ENCODE measurements at places on chromosomes 7 and 10.

- no peak for DNase-seq
Observed at GRCh38 chr7:69654849-69655707, 56.8 kb downstream of the AUTS2 start.

GRCh38 chr7:36658335-36659171 lies 65.7 kb downstream of the AOAH start:
- DNase-seq: no peak

DNA sequence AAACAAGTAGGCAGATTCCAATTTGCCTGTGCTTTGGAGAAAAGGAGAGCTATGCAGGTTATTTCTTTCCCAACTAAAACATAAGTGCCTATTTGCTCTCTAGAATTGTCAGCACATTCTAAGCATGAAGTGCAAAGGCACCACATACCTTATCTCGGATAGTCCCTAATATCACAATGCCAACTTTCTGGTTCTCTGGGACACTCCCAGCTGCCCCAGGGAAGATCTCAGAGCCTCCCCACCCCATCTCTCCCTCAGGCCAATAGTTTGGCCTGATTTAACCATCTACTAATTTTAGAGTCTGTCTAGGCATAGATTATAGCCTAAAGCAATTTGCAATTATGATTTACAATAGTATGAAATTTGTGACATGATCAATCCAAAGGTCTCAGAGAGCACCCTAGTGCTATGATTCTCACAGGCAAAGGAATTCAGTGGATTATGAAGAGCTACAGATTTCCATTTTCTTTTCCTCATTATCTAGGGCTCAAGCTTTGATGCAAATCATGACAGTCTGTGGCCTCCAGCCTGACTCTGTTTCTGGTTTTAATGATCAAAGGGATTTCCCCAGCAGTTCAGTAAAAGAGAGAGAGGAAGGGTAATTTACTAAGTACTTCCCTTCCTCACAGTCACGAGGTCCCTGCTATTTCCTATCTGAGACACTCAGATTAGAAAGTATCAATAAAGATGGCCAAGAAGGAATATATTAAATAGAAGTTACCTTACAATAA lies 29.0 kb upstream of the IL6 start:
- DNase-seq: no peak

DNA sequence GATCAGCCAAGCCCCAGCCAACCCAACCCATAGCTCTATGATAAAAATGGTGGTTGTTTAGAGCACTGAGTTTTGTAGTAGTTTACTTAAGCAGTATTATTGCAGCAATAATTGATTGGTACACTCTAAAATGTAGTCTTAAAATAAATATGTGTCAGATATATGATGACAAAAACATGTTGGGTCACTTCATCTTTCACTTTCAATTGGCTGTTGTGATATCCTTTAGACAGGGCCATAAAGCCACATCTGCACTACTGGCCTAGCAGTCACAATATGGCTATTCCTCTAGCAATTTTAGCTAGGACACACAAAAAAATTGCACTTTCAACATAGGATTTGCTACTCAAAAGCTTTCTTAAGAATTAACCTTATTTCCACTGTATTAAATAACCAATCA lies 5.9 kb upstream of the CAV1 start:
- no peak for DNase-seq

GRCh38 chr10:116663342-116663741 lies 42.6 kb downstream of the PNLIPRP2 start:
- DNase-seq: peak; percentile 11

GRCh38 chr10:8084799-8085198 lies 30.3 kb downstream of the GATA3 start:
- no peak for DNase-seq

DNA sequence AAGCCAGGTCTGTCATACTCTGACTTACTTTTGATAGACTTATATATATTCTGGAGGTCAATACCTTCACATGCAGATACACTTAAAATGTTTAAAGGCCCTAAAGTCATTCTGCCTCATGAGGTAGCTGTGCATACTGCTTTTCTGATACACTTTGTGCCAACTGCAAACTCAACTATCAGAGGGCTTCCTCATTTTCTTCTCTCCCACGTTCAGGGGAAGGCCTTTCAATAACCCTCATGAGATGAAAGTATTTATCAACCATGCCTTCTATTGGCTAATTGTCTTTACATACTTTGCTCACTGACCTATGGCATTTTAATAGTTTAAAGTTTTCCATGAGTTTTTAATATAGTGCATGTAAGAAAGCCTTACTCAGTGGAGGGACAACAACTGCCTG lies 112.7 kb upstream of the AMPH start:
- no peak for DNase-seq

DNA sequence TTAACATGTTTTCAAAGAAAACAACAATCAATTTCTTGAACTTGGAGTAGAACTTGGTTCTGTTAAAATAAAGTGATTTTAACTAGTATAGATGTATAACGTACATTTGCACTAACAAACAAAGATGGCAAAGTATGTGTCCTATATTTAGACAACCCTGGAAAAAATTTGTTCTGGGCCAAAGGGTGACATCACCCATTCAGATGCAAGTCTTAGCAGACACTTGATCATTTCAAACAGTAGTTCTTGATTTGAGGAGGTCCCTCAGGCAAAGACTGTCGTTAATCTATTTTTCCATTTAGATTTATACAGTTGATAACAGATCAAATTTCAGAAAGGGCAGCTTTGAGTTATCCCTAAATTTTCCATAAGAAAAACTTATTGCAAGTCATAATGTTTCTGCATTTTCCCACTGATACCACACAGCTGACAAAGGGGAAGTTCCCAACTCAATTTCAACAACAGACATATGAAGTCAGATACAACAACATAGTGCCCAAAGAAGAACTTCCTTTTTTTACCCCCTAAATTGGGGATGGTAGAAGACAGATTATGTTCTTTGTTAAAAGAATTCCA lies 5.2 kb downstream of the NMT2 start:
- no peak for DNase-seq

- DNase-seq: no peak
Observed at GRCh38 chr7:149728491-149729375, 44.7 kb downstream of the ZNF467 start.

- no peak for DNase-seq
Observed at GRCh38 chr10:72316386-72316700, 38.4 kb downstream of the DNAJB12 start.

GRCh38 chr10:33008499-33009243 lies 50.6 kb upstream of the ITGB1 start:
- peak; percentile 59 for DNase-seq

- no peak for DNase-seq
Observed at GRCh38 chr10:5496261-5497250, 2.8 kb downstream of the CALML5 start.

GRCh38 chr7:2864999-2865670 lies 21.0 kb upstream of the GNA12 start:
- DNase-seq: peak; percentile 85

GRCh38 chr7:33751443-33751842 lies 153.9 kb upstream of the BMPER start:
- DNase-seq: no peak

DNA sequence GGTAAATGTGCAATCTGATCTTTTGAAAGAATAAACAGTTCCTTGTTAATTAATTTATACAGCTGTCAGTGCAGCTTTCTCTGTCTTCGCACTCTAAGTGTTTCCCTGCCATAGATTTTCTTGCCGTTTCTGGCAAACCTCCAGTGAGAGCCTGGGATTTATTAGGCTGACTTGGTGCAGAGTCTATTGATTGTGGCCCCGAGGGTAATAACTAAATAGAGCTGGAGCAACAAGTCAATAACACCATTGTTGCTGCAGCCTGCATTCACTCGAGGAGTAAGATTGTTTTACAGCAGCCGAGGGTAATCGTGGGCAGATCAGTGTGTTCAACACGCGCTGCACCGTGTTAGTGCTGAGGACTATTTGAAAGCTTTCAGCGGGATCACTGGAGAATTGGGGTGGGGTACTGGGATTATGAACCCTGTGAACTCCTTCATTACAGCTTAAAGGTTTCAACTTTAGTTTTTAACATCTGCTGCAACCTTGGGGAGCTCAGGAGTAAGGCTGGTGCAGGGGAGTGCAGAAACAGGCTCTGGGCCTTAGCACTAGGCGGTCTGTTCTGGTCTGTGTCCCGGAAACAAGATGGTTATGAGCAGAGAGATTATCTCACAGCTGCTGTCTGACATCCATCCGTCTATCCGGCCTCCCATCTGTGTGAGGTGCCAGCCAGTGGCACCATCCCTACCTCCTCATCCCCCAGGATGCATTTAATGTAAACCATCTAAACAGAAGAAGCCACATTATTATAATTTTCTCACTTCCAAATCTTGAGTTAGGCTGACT lies 174.0 kb upstream of the TCF7L2 start:
- no peak for DNase-seq

DNA sequence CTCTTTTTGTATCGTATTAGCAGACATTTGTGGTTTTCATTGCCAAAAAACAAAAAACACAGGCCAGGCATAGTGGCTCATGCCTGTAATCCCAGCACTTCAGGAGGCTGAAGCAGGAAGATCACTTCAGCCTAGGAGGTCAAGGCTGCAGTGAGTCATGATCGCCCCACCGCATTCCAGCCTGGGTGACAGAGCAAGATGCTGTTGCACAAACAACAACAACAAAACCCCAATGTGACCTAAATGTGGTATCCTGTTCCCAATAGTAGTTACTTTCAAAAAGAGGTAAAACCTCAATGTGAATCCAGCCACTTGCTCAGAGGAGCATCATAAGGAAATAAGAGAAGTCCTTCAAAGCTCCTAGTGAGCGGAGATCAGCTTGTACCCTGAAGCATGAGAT lies 45.8 kb upstream of the SKAP2 start:
- DNase-seq: peak; percentile 59

DNA sequence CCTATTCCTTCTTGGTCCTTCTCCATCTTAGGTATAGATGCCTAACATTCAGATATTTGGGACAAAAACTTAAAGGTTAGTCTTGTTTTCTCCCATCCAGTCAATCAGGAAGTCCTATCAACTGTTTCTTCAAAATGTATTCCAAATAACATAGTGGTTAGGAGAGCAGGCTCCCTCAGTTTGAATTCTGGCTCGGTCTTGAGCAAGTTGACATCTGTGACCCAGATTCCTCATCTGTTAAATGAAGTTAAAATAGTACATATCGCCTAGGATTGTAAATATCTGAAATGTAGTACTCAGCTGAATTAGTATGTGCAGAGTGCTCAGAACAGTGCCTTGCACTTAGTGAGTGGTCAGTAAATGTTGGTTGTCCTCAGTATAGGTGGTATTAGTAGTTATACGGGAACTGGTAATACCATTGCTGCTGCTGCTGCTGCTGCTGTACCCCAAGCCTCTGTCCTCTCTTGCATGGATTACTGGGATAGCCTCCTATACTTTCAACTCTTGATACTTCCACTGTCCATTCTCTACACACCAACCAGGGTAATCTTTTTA lies 58.6 kb downstream of the RALA start:
- no peak for DNase-seq

GRCh38 chr7:2947058-2947780 lies 96.4 kb downstream of the CARD11 start:
- no peak for DNase-seq

GRCh38 chr10:22959950-22960349 lies 32.1 kb downstream of the ARMC3 start:
- no peak for DNase-seq

DNA sequence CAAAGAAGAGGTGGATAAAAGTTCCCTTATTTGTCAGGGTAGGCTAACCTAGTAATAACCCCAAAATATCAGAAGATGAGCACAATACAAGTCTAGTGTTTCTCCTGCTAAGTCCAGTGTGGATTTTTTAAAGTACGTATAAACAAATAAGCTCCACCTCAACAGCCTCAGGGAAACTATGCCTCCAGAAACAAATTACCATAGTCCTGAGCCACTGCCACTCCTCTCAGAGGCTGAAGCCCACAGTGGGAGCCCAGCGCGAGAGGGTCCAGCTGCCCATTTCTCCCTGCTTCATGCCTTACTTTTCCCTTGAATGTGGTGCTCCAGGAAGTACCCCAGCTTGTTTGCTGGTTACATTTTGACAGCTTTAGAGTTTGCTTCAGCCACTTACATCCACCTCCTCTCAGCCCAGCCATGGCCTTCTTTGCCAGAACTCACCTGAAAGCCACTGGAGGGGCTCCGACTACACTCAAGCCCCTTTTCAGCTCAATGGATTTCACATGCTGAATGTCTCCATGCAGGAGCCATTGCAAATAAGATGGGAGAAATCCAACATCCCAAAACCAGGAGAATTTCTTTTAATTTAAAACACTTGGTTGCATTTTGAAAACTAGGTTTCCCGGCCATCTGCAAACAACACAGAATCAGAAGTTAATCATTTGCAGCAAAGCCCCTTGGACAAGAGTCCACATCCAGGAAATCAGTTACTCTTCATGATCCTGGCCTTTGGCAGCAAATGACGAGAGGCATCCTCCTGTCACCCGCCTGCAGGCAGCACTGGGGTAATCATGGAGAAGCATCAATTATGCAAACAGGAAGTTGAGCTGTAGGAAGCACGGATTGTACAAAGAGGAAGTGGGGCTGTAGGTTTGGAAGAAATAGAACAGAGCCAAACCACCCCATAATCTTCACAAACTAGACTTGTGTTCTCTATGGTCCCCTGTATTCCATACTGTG lies 138.1 kb downstream of the HERPUD2 start:
- DNase-seq: no peak

- DNase-seq: peak; percentile 36
Observed at GRCh38 chr10:44990302-44990655, 10.4 kb upstream of the ZNF22 start.

DNA sequence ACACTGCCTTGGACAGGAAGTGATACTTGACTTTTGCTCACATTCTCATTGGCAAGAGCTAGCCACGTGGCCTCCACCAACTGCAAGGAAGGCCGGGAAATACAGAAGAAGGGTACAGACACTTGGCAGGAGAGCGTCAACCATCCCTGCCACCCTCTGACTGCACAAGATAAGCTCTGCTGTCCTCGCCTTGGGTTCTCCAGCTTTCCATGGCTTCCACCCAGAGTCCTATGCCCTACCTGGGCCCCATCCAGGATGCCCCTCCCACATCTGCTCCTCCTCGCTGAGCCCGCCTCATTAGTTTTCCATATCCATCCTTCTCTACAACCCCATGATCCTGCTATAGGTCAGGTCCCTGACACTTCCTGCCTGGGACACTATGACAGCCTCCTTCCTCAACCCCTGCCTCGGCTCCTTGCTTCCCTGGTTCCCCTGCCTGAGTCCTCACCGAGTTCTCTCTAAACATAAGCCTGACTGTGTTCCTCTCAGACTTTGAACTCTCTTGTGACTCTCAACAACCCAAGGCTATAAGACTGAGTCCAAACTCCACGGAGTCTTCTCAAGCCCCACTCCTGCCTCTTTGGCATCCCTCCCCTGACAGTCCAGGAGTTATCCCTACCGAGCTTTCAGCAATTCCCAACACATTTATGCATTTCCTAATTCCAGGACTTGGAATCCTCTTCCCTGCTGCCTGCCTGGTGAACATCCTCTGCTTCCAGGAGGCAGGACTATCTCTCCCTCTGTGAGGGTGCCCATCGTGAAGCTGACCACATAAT lies 23.2 kb upstream of the GDF10 start:
- DNase-seq: no peak

Measured in ovary (tissue), 10 donors.